ENCODE measurements at places on chromosomes 4 and X.
A peak's percentile ranks its signal among the peaks of the same experiment; 100 is the strongest.

GRCh38 chrX:129613596-129613995, 41.2 kb downstream of the APLN start:
- no peak for DNase-seq

- DNase-seq = no peak
Measured at GRCh38 chr4:3572363-3572762, 40.1 kb upstream of the LRPAP1 start.

GRCh38 chr4:128856246-128856645, 46.7 kb downstream of the JADE1 start:
- DNase-seq = no peak

DNA sequence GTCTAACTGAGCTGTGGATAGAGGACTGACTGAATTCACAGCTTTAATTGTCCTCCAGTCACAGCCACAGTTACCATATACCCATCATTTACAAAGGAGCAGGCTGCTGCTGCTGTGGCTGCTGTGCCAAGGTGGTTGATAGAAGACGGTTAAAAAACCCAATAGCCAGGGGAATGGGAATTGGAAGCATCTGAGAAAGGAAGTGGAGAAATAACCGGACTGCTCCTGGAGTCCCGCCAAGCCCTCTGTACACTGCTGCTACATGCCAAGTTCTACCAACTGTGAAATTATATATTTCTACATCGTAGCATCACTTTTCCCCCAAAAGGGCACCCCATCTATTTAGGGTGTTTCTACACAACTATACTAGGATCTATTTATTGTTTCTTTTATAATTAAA, 279.7 kb upstream of the ARX start:
- no peak for DNase-seq

- DNase-seq = no peak
Measured at GRCh38 chr4:170741856-170742255, 652.1 kb upstream of the AADAT start.

GRCh38 chr4:2930758-2931511, 32.3 kb downstream of the NOP14 start:
- DNase-seq = no peak

GRCh38 chrX:40625294-40625693, 2.1 kb downstream of the MPC1L start:
- no peak for DNase-seq

DNA sequence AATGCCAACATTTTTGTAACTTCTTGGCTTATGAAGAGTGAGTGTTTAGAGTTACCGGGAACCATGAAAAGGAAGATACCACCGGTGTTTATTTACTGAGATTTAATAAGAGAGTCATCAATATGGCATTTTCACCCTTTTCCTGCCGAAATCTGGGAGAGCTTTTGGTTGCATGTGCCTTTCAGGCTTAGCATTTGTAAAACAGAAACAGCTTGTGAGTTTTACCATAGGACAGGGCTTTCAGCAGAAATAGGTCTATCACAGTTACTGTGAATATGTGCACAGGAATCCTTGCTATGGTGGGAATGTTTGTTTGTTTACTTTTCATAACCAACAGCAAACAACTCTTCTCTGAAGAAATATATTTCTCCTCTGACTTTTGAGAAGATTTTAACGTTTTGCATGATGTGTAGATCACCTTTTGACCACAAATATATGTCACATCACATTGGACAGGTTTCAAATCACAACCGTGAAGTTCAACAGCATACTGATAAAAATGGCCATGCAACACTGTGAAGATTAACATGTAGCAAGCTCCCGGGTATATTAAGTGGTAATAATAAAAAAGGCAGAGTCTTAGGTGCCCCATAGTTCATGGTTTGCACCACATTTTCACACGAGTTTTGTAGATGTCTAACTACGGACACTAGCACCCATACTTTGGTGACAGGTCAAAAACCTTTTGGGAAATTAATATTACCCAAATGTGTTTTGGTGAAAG, 21.3 kb downstream of the ARHGAP24 start:
- DNase-seq = no peak

GRCh38 chrX:39012621-39013111, 211.4 kb downstream of the MID1IP1 start:
- no peak for DNase-seq

DNA sequence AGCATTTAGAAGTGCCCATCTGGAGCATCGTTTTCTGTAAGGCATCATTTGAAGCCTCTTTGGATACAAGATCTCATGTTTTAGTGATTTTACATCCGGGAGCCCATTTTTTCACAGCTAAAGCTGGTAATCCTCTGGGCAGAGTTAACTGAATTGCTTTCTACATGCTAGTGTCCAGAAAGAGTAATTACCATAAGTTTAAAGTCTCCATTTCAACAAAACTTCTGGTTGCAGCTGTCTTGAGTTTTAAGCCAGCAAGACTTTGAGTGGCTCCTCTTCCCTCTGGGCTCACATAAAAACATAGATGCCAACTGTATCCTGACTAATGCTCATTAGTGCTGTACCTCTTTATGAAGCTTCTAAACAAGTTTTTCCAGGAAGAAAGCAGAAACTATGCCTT, 65.4 kb downstream of the GPRIN3 start:
- DNase-seq = no peak

- no peak for DNase-seq
Measured at GRCh38 chrX:115972717-115973116, 197.8 kb upstream of the AGTR2 start.

- no peak for DNase-seq
Measured at GRCh38 chrX:25043192-25043591, 27.4 kb upstream of the ARX start.

DNA sequence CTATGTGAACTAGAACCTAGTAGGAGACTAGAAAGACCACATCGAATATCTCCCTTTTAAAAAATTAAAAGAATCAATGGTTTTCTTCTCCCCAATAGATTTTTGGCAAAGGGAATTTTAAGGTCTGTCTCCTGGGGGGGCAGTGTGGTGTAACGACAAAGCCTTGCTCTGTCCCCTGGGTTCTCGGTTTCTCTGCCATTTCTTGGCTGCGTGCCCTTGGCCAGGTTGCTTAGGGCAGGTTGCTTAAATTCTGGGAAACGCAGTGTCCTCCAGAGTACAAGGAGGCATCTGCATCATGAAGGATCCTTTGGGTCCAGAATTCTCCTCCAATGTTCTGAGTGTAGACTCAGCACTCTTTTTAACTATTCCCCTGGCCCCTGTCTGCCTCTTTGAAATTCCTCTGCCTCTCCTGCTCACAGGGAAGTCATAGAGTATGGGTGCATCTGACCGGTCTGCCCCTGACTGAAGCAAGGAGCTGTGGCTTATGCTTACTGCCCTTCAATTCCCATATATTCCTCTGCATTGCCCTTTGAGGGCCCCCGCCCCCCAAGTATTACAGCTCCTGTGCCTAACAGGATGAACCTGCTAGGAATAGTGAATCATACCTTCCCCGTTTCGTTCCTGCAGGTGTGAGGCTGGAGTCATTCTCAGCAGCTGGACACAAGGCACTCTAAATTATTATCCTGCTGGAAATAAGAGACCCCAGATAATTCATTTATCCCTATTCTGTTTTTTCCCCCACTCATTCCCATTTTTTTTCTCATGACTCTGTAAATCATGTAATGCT, 2.2 kb downstream of the KIT start:
- DNase-seq = peak; percentile 73

- DNase-seq = peak; percentile 80
Measured at GRCh38 chrX:103464774-103465117, 54.5 kb downstream of the RAB40A start.

DNA sequence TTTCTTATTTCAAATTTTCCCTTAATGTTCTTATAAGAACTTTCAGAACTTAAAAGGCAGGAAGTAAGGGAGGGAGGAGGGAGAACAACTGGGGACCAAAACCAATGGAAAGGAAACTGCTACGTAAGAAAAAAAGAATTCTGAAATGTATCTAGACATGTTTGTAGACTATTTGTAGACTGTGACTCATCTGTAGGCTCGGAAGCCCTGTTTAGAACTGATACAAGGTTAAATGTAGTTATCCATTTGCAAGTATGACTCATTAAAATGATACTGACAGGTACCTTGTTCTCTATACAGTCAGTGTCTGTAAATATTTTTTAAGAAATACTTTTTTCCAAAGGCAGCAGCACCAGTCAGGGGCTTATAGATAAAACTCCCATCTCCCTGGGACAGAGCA, 202.0 kb downstream of the DHX15 start:
- DNase-seq = no peak

GRCh38 chrX:122004127-122004526, 956.7 kb downstream of the GLUD2 start:
- no peak for DNase-seq

- DNase-seq = no peak
Measured at GRCh38 chr4:117084866-117085701, at the start of gene TRAM1L1. TSS of gene TRAM1L1 (minus strand) at chr4:117085576. CDS start at chr4:117085393, 183 bp downstream.

GRCh38 chr4:78599147-78599546, 47.6 kb downstream of the ANXA3 start:
- no peak for DNase-seq

GRCh38 chrX:17036171-17036961, 89.9 kb downstream of the REPS2 start:
- DNase-seq = peak; percentile 8

GRCh38 chrX:10579112-10580011, 41.0 kb downstream of the MID1 start:
- no peak for DNase-seq

DNA sequence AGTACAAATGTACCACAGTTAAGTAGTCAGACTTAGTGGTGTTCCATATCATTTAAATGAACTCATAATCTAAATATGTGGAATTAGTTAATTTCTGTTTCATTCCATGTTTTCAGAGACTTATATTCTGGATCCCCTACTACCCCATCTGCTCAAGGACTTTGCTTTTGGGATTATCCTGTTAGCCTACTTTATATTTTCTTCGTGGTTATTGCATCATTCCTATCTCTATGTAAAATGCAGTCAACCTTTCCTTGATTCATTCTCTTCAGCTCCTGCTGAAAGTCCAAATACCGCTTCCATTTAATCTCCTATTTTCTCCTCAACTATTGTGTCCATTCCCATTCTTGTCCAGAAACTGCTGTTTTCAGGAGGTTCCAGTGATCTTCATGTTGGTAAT, 25.1 kb downstream of the SLC30A9 start:
- DNase-seq = no peak

GRCh38 chrX:134806707-134807038, 148.4 kb upstream of the PLAC1 start:
- no peak for DNase-seq

DNA sequence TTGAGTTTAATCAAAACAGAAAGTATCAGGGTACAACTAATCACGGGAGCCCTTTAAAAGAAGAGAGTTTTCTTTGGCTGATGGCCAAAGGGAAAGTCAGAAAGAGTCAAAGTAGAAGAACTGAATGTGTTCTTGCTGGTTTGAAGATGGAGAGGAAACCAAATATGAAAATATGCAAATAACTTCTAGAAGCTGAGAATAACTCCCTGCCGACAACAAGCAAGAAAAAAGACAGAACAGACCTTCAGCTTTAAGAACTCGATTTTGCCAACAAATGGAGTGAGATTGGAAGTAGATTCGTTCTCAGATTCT, 903.8 kb downstream of the STIM2 start:
- DNase-seq = no peak

- no peak for DNase-seq
Measured at GRCh38 chr4:3745886-3746656, 20.1 kb upstream of the ADRA2C start.

All from hematopoietic multipotent progenitor cell treated with erythropoietin and hydrocortisone succinate and interleukin-3 and kit ligand, for 8 days (in vitro differentiated cells).